ENCODE measurements at places on chromosomes 7 and 10.

- DNase-seq, result no peak
Observed at GRCh38 chr10:33027088-33027487, 69.1 kb upstream of the ITGB1 start.

DNA sequence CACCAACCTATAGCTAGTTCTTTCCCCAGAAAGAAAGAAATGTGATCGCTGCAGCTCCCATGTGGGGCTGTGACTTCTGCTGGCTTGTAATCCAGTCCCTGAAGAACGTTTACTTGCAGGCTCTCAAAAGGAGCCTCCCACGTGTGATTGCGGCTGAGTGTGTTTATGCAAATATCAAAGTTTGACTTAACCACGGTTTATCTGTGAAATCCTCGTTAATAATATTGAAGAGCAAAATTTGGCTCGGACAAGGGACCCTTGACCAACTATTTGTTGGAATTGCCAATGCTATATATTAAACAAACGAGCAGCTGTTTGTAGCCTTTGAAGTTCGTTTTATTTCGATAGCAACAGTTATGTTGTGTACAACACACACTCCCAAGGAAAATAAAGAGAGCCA lies 470.1 kb upstream of the NRP1 start:
- DNase-seq, result no peak

- DNase-seq, result no peak
Observed at GRCh38 chr10:131949041-131949862, 32.5 kb downstream of the BNIP3 start.

DNA sequence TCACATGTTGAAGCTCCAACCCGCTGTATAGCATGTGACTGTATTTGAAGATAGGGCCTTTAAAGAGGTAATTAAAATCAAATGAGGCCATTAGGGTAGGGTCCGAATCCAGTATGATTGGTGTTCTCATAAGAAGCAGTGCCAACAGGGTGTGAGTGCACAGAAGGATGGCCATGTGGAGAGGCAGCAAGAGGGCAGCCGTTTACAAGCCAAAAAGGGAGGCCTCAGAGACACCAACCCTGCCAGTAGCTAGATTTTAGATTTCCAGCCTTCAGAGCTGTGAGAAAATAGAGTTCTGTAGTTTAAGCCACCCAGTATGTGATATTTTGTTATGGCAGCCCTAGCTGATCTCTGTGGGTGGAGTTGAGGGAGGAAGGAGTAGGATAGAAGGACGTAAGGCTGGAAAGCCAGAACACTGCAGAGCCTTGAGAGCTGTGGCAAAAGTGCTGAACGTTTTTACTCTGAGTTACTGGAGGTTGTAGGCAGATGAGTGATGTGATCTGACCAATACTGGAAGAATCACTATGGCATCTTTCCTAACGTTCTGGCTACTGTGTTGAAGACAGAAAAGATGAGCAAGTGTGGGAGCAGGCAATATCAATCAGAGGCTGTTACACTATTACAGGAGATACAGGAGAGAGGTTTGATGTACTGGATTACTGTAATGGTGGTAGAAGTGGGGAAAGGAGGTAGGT lies 334.9 kb downstream of the ELMO1 start:
- no peak for DNase-seq

GRCh38 chr7:151559557-151560183 lies 40.0 kb upstream of the RHEB start:
- no peak for DNase-seq

GRCh38 chr10:70773965-70774809 lies 11.0 kb downstream of the TBATA start:
- DNase-seq, result no peak

GRCh38 chr7:1579481-1580421 lies 9.9 kb upstream of the PSMG3 start:
- DNase-seq, result peak; percentile 81

DNA sequence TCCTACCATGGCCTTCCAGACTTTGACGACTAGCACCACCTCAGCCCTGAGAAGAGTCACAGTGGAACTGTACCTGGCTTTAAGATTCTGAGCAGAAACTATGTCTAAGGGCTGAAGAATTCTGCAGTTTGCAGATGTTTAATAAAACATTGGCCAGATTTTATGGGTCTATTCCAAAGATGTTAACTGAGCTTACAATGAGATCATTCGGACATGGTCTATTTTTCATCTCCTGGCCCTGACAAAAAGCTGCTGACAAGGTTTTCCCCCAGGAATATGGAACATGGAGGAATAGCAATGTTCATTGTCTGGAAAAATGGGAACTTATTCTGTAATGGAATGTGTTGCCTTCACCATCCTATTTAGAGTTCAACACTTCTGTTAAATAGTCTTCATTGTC lies 66.4 kb downstream of the PTF1A start:
- DNase-seq, result no peak

DNA sequence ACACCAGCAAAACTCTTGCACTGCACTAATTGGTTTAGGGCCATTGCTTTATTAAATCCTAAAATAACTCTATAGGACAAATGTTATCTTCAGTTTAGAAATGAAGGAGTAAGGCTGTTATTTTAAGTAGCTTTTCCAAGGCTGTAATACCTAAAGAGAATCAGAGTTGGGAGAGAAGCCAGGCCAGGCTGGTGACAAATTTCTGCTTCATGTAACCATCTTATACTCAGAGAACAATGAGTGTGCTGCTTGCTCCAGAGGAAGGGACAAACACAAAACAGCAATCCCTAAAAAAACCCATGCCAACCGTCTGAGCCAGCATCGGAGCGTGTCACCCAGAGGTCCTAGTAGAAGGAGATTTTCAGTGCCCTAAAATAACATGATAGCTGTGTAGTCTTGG lies 49.7 kb upstream of the TARP start:
- DNase-seq, result no peak

DNA sequence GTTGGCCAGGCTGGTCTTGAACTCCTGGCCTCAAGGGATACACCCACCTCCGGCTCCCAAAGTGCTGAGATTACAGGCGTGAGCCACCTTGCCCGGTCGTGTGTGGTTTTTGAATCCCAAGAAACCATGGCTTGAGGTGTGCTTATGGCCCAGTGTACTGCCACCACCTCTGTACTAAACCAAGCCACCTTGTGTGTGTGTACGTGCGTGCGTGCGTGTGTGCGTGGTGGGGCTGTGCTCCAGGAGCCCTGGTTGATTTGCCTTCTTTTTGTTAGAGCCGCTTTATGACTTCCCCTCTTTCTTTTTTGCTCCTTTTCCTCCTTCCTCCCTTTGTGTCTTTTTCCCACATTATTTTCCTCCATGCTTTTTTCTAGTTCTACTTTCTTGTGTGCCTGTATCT lies 121.4 kb downstream of the CAMK1D start:
- no peak for DNase-seq

DNA sequence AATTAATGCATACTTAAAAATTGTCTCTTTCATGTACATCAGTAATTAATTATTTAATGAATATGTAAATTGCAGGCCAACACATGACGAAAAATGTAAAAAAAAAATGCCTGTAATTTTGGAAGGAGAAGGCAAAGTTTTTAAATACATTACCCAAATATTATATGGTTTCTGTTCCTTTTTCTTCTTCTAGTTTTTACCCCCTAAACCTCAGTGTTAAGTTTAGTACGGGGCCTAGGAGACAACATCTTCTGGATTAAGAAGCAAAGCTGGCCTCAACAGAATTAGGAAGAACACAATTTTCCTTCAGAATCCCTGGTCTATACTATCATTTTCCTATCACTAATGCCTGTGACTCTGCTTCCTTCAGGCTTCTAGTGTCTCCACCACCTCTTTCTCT lies 459.3 kb upstream of the NRP1 start:
- no peak for DNase-seq

GRCh38 chr10:116113721-116114501 lies 159.1 kb downstream of the GFRA1 start:
- no peak for DNase-seq

- no peak for DNase-seq
Observed at GRCh38 chr10:78342827-78343653, 309.4 kb downstream of the RPS24 start.

GRCh38 chr7:144791488-144791887 lies 44.4 kb downstream of the TPK1 start:
- DNase-seq, result no peak

DNA sequence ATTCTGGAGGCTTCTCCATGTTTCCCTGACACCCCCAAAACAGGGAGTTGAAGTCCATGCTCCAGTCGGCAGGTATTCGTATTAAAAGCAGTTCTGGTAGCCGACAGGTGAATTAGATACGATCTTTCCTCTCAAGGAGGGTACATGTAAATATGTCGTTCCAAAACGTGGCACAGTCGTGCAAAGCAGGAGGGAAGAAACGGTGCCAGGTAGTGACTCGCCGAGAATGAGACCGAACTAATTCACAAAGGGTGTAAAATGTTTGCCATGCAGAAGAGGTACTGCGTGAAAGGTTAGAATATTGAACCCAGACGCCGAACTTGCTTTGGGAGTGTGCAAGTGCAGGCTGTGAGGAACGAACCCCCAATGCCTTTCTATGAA lies 483 bp downstream of the EDRF1 start:
- DNase-seq, result no peak

DNA sequence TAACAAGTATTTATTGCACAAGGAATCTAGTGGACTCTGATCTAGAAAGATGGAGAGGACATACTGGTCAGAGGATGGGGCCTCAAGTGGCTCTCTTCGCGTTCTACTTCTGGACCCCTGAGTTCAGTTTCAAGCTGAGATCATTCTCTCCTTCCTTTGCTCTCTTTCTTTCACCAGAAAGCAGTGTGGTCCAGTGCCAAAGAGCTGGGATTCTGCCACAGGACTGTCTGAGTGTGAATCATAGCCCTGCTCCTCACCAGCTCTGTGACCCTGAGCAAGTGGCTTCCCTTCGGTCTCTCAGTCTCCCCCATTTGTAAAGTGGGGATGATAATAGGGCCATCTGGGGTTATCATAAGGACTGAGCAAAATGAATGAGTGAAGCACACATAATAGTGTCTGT lies 715.2 kb downstream of the SUGCT start:
- no peak for DNase-seq

- DNase-seq, result peak; percentile 22
Observed at GRCh38 chr7:153061910-153062528, 302.5 kb downstream of the ACTR3B start.

GRCh38 chr10:42937649-42938180 lies 139.2 kb upstream of the RET start:
- DNase-seq, result no peak

DNA sequence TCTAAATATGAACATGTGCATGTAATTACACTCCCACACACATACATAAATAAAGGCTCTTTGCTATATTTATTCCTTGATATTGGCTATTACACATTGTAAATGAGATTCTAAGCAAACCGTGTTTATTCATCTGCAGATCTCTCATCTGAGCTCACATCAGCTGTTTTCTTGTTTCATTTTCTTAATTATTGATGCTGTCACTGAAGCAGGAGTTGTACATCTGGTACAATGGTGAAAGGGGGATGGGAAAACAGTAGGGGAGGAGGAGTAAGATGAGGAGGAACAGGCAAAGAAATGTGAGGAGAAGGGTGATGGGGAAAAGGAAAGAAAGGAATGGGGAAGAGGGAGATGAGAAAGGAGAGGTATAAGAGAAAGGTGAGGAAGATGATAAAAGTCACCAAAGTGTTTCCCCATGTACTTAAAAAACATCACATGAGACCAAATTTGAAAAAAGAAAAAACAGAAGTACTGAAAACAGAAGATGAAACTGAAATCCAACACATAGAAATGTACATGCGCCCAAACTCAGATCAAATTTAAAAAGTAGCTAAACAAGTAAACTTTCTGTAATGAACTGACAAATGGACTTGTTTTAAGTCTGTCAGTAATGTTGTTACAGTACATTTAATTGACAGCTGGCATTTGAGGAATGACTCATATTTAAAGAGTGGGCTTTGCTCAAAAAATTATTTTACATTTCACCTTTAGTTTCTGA lies 472.2 kb downstream of the ARL4A start:
- DNase-seq, result no peak

GRCh38 chr7:30904561-30904960 lies 7.1 kb upstream of the AQP1 start:
- DNase-seq, result no peak

DNA sequence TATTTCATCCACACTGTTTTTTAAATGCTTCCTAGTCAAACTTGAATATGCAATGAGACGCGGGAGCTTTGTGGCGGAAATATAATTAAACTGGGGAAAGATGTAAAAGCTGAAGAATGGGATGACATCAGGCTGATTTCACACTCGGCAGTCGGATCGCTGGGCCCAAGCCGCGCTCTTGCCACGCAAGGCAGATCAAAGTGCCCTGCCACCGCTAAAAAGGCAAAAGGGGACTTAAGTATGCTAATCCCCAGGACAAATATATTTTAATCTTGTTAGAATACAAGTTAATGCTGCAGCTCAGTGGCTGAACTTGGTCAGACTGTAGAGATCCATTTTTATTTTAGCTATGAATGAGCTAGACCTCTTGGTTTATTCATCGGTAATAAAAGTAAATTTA lies 13.8 kb downstream of the EN2 start:
- no peak for DNase-seq

DNA sequence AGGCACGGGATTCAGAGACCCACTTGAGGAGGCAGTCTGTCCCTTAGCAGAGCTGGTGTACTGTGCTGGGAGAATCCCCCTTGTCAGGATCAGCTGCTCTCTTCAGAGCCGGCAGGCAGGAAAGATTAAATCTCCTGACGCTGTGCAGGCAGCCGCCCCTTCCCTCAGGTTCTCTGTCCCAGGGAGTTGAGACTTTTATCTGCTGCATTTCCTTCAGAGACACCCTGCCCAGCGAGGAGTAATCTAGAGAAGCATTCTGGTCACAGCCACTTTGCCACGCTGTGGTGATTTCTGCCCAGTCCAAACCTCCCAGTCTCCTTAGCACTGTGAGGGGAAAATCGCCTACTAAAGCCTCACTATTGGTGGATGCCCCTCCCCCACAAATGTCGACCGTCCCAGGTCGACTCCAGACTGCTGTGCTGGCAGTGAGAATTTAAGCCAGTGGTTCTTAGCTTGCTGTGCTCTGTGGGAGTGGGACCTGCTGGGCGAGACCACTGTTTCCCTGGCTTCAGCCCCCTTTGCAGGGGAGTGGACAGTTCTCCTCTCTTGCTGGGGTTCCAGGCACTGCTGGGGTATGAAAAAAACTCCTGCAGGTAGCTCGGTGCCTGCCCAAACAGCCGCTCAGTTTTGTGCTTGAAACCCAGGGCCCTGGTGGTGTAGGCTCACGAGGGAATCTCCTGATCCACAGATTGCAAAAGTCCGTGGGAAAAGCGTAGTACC lies 265.4 kb downstream of the ZWINT start:
- no peak for DNase-seq

DNA sequence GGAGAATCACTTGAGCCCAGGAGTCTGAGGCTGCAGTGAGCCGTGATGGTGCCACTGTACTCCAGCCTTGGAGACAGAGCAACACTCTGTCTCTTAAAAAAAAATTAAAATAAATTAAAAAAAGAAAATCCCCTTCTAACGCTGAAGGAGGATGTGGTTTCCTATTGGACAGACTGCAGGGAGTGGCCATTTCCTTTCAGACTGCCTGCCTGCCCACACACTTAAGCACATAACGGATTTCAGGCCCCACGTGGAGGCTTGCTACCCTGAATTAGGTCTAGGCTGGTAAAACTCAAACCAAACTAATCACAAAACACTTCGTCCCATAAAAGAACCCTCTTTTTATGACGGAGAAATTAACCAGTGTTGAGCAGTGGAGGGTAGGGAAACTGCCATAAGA lies 34.0 kb downstream of the GATA3 start:
- DNase-seq, result peak; percentile 80

- no peak for DNase-seq
Observed at GRCh38 chr10:59312247-59312646, 50.1 kb downstream of the FAM13C start.

GRCh38 chr7:151805191-151805590 lies 71.7 kb downstream of the PRKAG2 start:
- no peak for DNase-seq

Measured in activated CD8-positive, alpha-beta T cell treated with anti-CD3 and anti-CD28 coated beads for 36 hours (primary cell).